Stomach (tissue), 19 donors: ENCODE measurements at places on chromosomes 7 and 10. TPM values are rescaled to one million over a fixed set of nuclear protein-coding genes. Genes with fewer than 3 reads are reported as not detected.
A peak's percentile ranks its signal among the peaks of the same experiment; 100 is the strongest.

Gene CABCOCO1
- polyA plus RNA-seq = 2.1 TPM

Gene SPDYE2B
- polyA plus RNA-seq = not detected

Gene GPR26
- not detected for polyA plus RNA-seq

Gene EIF5AL1
- 0.75 TPM for polyA plus RNA-seq

DNA sequence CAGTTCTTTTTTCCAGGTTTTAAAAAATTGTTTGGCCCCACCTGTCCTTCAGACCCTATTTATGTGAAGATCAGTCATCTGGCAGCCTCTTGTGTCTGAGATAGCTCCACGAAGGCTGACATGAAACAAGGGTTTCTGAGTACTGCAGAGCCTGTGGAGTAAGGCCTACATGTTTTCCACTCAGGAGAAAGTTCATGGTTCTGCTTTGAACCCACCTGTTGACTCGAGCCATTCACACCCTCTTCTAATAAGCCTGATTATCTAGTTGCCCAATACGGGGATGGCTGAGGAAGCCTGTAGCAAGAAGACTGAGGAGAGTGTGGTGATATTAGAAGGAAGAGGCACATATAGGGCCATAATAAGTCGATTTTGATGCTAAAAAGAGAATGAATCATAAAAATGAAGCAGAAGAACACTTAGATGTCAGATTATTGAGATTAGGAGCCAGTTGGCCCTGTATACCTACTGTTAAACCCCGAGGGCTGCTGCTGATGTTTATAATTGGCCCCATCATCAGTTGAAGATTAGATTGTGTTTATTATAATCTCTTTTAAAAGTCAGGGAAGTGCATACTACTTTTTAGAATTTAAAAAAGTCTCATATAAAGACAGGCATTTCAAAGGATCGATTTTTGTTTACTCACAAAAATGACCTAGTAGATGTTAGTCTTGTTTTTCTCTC, 109.4 kb downstream of the CDK14 start:
- H3K36me3 ChIP-seq = no peaks in the 10 kb centered on the region
- no peak overlapping the region for H3K27ac ChIP-seq
- H3K4me1 ChIP-seq = peaks cover 32% of the 10 kb centered on the region

- H3K36me3 ChIP-seq = peaks cover 74% of the 10 kb centered on the region
- no peaks in the 10 kb centered on the region for H3K4me1 ChIP-seq
- no peak overlapping the region for H3K4me3 ChIP-seq
- H3K27ac ChIP-seq = no peak overlapping the region
These were observed 43.7 kb upstream of the DGKI start for GRCh38 chr7:137890449-137890921.

DNA sequence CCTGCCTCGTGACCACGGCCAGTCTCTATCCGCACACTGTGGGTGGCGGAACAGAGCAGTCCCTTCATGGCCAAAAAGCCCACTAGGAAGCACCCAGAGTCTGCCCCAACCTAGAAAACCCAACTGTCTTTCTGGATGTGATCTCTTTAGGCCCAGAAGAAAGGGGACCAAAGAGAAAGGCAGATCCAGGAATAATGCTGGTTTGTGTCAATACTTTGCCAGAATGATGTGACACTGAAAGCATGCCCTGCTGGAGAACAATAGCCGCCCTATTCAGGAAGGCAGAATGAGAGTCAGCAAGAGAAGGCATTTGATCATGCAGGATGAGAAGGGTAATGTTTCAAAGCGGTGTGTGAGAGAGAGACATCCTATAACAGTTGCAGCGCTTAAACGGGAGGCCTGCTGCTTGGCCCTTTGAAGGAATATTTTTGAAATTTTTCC, 274.7 kb downstream of the USP6NL start:
- no peak overlapping the region for H3K27ac ChIP-seq
- no peak overlapping the region for H3K4me3 ChIP-seq
- peaks cover 6% of the 10 kb centered on the region for H3K4me1 ChIP-seq
- no peak for DNase-seq

DNA sequence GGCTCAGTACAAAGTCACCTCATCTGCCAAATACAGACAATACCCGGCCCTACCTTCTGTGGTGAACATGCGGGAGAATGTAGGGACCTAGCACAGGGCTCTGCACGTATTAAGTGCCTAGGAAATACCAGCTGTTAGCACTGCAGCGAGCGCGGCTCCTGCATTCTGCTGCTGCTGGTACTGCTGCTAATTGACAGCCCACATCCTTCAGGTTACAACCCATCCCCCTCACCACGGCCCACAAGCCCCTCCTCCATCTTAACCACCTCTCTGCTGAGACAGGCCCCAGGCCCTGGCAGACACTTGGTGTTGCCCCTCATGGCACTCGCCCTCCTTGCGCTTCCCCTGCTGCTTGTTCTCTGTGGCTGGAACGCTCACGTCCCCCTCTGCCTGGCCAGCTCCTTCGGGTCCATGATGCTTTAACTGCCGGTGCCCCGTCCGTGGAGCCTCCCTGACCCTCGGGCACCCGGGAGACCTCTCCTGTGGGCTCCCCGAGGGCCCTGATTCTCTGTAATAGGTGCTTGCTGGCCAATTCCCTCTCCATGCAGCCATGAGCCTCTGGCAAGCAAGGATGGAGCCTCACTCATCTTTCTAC, 53.3 kb upstream of the LOXL4 start:
- H3K27ac ChIP-seq = no peak overlapping the region
- H3K27me3 ChIP-seq = no peaks in the 10 kb centered on the region
- no peaks in the 10 kb centered on the region for H3K36me3 ChIP-seq
- peak; percentile 32 for DNase-seq
- H3K4me1 ChIP-seq = no peaks in the 10 kb centered on the region

DNA sequence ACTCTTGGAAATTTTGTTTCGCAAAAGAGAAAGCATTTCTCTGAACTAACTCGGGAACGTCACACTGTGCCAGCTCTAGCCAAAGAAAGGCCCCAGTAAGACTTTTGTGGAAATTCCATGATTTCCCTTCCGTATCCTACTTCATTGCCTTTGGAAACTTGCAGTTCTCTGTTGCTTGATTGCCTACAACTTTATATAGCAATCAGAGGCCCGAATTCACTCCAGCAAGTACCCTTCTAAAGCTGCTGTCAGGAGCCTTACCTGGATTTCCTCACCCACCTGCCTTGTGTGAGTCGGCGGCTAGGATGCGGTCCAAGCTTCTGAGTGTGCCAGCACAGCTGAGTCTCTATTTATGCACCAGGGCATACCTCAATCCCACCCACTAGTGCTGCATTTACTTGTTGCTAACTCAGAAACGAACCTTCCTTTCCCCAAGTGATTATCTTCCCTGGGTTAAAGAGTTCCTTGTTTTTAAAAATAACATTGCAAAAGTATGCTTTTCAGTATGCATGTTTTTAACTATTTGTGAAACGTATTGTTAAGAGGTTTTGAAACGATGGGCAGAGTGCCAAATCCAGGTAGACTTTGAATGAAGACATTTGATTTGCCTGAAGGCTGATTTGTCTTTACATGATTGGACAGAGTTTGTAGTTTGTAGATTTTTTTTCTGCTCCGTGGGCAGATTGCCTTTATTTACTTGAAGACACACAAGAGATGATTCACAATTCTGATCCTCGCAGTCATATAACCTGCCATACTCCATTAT, at the start of gene AGR2:
TSS of gene AGR2 (minus strand) at position 326 of the 766 bp plus-strand sequence. CDS start 3,203 bp downstream, outside the sequence.
- peak within 1 kb of the TSS; percentile 29 for H3K4me3 ChIP-seq
- H3K27ac ChIP-seq = peak within 1 kb of the TSS; percentile 79
- no peaks in the 10 kb centered on the region for H3K36me3 ChIP-seq
- no peaks in the 10 kb centered on the region for H3K4me1 ChIP-seq
- peak; percentile 86 for DNase-seq

DNA sequence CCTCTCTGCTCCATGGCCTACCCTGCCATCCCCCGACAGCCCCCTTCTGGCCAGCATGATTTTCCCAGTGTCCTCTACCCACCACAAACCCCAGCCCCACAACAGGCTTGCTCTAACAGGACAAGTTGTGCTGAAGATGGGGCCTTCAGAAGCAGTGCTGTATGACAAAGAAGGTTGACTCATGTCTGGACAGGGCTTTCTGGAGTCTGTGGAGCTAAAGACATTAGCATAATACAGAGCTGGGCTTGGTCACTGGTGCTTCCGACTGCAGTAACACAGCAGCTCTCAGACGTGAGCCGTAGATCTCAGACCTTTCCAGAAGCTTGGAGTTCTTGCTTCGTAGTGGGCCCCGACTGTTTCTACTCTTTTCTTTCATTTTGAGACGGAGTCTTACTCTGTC, 100.5 kb downstream of the GTF2IRD1 start:
- H3K4me3 ChIP-seq = no peak overlapping the region
- H3K4me1 ChIP-seq = no peaks in the 10 kb centered on the region
- H3K36me3 ChIP-seq = peaks cover 6% of the 10 kb centered on the region
- H3K27me3 ChIP-seq = no peaks in the 10 kb centered on the region

- no peak overlapping the region for H3K4me3 ChIP-seq
- H3K27ac ChIP-seq = peak overlapping the region; percentile 77
- no peaks in the 10 kb centered on the region for H3K27me3 ChIP-seq
- peak; percentile 95 for DNase-seq
These were observed 125.9 kb upstream of the PPIF start for GRCh38 chr10:79221110-79222051.

- no peaks in the 10 kb centered on the region for H3K4me1 ChIP-seq
- no peaks in the 10 kb centered on the region for H3K36me3 ChIP-seq
- no peaks in the 10 kb centered on the region for H3K27me3 ChIP-seq
- no peak overlapping the region for H3K27ac ChIP-seq
- no peak for DNase-seq
- no peak overlapping the region for H3K4me3 ChIP-seq
These were observed 21.8 kb downstream of the FOXL3 start for GRCh38 chr7:311796-312195.

DNA sequence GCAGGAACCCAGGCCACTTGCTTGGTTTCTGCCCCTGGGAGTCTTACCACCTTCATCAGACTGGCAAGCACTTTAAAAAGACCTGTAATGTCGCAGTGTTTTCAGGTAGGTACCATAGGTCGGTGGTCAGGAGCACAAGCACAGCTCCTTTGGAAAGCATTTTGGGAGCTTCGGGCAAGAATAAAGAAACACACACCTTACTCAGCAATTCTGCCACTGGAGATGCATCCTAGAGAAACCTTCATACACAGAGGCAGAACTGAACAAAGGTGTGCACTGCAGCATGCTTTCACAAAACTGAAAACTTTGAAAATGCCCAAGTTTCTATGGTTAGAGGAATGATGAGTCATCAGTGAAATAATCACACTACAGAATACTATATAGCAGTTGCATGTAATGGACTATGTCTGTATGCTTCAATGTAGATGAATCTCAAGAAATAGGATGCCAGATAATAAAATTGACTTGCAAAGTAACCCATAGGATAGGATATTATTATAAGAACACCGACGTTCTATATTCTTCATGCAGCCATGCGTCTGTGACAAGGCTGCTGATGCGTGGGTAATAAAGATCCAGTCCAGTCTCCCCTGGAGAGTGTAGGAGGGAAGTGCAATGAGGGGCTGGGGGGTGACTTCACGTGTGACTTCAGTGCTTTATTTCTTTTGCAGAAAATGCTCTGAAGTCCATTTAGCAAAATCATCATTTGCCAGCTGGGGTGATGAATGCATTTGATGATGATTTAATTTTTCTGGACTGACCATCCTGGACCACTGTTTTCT, 309.5 kb downstream of the WDR37 start:
- H3K27me3 ChIP-seq = peaks cover 12% of the 10 kb centered on the region
- H3K4me1 ChIP-seq = no peaks in the 10 kb centered on the region
- H3K36me3 ChIP-seq = no peaks in the 10 kb centered on the region
- no peak for DNase-seq
